ENCODE measurements at places on chromosomes 6 and 20. TPM values are rescaled to one million over a fixed set of nuclear protein-coding genes. Genes with fewer than 3 reads are reported as not detected.
A peak's percentile ranks its signal among the peaks of the same experiment; 100 is the strongest.

Gene FAM83D
- total RNA-seq = 4.1 TPM

GRCh38 chr20:37870294-37870693, 32.6 kb upstream of the VSTM2L start:
- DNase-seq = no peak

GRCh38 chr6:18386298-18386976, 713 bp upstream of the RNF144B start:
- DNase-seq = no peak

DNA sequence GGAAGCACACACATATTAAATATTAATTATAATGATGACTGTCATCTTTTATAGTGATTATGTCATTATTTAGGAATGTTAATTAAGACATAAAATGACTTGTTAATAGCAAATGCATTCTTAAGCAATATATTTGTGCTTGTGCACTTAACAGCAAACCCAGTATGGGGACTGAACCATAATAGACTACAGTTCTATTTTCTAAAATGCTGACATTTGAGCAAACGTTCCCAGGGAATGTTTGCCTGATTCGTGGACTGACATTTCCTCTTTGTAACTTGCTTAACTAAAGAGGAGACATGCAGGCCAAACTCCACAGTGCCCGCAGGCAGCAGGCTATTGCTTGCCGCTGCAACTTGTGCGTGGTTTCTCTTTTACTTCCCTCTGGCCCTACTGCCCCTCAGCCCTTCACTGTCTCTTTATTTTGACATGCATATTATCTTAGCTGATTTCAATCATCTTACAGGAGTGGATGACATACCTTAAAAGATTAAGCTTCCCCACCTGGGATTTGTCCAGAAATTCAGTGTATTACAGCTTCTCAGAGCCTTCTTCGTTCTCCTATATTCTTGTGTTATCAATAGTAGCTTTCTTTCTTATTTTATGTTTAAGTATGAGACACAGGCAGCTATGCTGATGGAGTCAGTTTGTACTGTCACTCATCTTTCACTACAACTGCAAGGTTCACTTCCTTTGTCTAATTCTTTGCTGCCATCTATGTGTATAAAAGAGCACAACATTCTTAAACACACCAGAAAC, 141.5 kb downstream of the GMDS start:
- no peak for DNase-seq

DNA sequence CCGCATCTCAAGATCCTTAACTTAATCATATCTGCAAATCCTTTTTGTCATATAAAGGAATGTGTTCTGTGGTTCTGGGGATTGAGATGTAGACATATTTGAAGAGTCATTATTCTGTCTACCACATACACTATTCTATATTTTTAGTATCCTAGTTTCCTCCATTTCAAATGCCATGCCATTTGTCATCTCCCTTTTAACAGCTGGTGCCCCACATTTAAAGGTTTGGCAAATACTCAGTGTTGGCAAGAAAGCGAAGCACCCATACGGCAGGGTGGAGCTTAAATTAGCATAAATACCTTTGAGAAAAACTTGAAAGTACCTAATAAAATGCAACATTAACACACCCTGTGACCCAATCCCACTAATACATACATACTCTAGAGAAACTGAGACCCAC, 31.7 kb downstream of the PAK5 start:
- DNase-seq = no peak

DNA sequence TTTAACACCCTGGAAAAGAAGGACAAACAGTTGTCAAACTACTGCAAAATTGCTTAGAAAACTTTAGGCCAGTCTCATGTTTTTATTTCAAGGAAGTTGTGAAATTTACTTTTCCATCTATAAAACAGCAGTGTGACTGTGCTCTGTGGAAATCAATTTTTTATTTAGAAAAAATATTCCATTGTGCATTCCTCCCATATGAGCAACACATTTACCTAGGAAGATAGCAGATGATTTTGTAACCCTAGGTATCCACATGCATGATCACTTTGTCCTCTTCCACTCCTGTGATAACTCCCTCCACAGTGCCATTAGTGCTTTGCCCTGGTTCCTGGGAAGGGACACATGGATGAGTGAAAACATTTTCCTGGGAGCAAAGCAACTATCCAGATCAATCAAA, 70.0 kb upstream of the SHLD1 start:
- no peak for DNase-seq

DNA sequence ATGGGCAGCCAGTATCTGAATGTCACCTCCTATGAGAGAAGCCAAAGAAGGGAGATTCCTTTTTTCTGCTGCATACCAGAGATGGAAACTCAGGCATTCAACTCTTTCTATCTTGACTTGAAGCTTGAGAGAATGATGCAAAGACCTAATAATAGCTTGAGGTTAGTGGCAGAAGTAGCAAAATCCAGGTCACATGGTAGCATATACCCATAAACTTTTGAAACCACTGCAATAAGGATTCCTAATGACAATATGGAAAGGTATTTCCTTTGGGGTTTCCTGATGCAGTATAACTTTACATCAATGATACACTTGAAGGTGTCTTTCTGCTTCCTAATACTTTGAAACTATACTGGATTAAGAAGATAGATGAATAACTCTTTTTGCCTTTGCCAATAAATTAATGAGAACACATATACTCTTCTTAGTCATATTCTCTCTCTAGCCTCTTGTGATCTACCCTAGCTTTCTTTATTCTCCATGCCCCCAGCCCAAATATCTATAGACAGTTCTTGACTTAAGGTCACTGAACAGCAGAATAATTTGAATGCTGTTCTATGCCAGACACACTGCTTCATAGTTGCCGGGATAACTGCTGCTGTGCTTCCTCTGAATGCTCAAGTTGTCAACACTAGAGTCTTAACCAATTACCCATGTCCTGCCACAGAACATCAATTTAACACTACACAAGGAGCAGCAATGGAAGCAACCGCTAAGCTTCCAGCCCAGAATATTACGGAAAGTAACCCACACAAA, 155.5 kb upstream of the SIM1 start:
- DNase-seq = peak; percentile 45

DNA sequence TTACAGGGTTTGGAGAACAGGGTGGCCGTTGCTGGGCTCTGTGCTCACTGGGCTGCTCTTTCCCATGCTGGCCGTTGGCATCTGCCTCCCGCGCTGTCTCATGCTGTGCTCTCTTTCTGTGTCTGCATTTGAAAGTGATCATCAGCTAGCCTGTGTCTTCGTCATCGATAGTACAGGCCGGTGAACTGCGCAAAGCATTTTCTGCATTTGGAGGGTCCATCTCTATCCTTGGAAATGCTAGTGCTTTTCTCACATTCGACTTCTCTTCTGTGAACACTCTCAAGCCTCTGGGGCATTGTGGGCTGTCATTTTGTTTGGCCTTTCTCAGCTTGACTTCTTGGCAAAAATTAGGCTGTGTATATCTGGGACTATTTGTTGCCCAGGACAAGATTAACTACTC, 6.8 kb upstream of the SNHG17 start:
- DNase-seq = no peak

Measured in kidney epithelial cell (primary cell).